NK-92 treated with Interleukin-12 subunit alpha and Interleukin-12 subunit beta, amount 100 ng/mL, for 24 hours (cell line): ENCODE measurements at places on chromosomes 2 and 18.

DNA sequence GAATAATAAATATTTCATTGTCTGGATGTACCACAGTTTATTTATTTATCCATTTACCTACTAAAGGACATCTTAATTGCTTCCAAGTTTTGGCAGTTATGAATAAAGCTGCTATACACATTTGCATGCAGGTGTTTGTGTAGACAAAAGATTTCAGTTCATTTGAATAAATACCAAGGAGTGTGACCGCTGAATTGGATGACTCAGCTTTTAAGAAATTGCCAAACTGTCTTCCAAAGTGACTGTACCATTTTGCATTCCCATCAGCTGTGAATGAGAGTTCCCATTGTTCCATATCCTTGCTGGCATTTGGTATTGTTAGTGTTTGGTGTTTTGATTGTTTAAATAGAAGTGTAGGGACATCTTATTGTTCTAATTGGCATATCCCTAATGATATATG, 36.2 kb upstream of the FMNL2 start:
- no peak for DNase-seq

GRCh38 chr18:36326771-36327170, 29.3 kb downstream of the FHOD3 start:
- no peak for DNase-seq

DNA sequence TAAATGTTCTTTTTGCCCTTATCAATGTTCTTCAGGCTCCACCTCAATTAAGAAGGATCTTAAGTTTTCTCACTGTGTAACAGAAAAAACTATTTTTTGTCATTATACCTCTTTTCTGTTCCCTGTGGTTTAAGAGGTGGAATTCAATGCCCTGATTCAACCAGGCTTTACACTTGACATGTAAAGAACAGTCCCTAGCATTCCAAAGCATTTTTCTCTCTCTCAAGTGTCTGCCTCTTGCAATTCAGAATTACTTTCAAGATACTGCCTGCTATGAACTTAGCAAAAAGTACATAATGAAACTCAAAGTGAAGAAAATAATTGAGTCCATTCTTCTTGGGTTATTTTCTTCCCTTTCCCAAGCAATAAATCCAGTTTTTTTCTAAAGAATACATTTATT, 160.6 kb upstream of the NOL4 start:
- no peak for DNase-seq

- no peak for DNase-seq
Measured at GRCh38 chr2:85843543-85843942, 45.2 kb downstream of the ST3GAL5 start.

GRCh38 chr2:36147670-36148390, 207.7 kb upstream of the CRIM1 start:
- no peak for DNase-seq

GRCh38 chr18:67582488-67582887, 66.0 kb upstream of the DSEL start:
- DNase-seq = no peak
